Regular cardiac myocyte (primary cell): ENCODE measurements at places on chromosomes 4 and X. TPM values are rescaled to one million over a fixed set of nuclear protein-coding genes. Genes with fewer than 3 reads are reported as not detected.

ANKRD50 gene
- total RNA-seq, result 40.6 and 52.7 TPM in 2 replicates

XG gene
- total RNA-seq, result 0.58 and 2.5 TPM in 2 replicates

HERC5 gene
- total RNA-seq, result 0.77 and 5.1 TPM in 2 replicates

GAGE12E gene
- not detected in 2 replicates for total RNA-seq

CXCL3 gene
- total RNA-seq, result 5.4 and 10.7 TPM in 2 replicates

SERPINA7 gene
- total RNA-seq, result not detected in 2 replicates

ATP5ME gene
- 80.6 and 114 TPM in 2 replicates for total RNA-seq

IL21 gene
- not detected in 2 replicates for total RNA-seq

AMBN gene
- not detected in 2 replicates for total RNA-seq

TLR3 gene
- total RNA-seq, result 3.6 and 7.0 TPM in 2 replicates

ASIC5 gene
- not detected in 2 replicates for total RNA-seq

NOA1 gene
- 12.7 and 14.7 TPM in 2 replicates for total RNA-seq

PYURF gene
- total RNA-seq, result 45.7 and 80.9 TPM in 2 replicates
